Spinal cord (tissue), 10 donors: ENCODE measurements at places on chromosomes 7 and 10.

DNA sequence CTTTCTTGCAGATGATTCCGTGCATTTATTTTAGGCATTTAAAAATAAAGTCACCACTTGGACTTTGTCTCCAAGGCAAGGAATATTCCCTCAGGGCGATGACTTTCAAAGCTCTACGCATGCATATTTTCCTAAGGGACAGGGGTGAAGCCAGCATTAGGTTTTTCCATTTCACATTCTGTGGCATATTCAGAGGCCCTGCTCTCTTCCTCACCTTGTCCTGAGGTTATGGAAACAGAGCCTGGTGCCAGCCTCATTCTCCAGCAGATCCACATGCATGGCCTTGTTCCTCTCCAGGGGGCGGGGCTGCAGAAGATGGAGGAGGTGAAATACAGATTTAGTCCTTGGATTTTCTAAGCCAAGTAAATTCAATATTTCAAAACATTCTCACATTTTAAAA is 11.6 kb upstream of the LYZL1 start:
- no peak for DNase-seq

DNA sequence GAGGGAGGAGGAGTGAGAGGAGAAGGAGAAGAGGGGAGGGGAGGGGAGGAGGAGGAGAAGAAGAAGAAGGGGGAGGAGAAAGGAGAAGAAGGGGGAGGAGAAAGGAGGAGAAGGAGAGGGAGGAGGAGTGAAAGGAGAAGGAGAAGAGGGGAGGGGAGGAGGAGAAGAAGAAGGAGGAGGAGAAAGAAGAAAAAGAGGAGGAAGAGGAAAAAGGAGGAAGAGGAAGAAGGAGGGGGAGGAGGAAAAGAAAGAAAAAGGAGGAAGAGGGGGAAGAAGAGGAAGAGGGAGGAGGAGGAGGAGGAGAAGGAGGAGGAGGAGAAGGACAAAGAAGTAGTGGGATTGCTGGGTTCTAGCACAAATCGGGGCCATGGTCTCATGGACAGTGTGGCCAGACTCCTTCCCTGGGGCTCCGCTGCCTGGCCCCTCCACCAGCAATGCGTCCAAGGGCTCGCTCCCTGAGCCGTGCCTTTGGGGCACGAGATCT is 4.2 kb upstream of the MAFK start:
- DNase-seq, result no peak

DNA sequence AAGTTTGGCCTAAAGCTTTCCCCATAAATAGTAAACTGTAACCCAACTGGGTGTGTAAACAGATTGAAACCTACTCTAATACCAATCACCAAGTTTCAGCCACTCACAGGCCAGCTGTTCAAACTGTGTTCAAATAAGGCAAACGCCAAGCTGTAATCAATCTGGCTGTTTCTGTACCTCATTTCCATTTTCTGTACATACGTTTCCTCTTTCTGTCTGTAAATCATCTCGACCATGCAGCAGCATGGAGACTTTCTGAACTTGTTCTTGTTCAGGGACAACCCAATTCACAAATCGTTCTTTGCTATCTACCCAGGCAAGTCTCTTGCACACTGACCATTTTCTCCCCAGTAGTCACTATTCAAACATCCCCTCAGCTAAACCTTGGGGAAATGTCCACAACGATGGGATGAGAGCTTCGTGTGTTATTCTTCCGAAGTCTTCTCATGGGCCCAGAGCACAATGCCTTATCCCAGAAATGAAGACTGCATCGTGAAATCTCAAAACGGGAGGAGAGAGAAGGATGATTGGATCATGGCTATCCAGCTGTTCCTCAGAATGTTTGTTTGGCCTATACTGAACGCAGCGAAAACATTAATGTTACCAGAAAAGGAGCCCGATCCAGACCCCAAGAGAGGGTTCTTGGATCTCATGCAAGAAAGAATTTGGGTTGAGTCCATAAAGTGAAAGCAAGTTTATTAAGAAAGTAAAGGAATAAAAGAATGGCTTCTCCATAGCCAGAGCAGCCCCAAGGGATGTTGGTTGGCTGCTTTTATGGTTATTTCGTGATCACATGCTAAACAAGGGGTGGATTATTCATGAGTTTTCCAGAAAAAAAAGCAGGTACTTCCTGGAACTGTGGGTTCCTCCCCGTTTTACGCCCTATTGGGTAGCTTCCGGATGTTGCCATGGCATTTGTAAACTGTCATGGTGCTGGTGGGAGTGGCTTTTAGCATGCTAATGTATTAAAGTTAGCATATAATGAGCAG is 86.2 kb downstream of the SLC16A9 start:
- DNase-seq, result no peak

DNA sequence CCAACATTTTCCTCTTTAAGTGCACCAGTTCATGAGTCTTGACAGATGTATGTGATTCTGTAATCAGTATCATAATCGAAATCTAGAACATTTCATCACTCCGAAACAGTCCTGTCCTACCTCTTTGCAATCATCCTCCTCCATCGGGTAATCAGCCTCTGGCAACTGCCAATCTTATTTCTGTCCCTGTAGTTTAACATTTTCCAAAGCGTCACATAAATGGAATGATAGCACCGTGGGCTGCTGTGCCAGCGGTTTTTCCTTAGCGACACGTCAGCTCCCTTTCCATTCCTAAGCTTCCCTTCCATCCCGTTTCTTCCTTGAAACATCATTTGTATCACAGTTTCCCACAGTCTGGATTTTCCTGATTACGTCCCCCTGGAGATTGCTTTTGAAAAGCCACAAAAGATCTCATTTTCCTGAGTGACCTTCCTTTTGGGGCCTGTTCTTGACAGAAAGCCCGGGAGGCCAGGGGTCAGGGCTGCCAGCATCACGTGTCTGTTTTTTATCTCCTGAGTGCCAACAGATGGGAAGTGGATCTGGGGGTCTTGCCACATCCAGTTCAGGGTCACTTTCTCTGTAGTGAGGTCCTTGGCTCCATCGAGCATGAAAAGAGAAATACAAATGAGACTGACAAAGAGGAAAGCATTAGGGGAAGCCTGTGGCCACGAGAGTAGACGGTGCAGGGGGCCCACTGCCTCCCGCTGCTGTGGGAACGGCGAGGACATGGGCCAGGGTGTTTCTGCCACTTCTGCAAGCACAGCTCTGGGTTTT is 31.6 kb downstream of the TMEM120A start:
- no peak for DNase-seq

DNA sequence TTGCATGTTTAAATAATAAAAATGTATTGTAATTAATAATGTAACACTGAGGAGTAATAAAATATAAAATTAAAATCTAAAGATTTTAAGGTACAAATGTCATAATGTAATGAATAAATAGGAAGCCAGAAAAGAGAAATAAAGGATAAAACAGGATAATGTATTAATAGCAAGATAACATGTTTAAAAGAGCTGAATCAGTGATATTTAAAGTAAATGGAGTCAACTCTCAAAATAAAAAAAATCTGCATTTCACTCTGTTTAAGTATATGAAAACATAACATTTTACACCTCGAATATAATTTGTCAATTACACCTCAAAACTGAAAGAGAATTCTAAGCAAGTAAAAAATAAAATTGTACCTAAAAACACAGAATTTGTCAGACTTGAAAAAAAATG is 44.1 kb downstream of the GRM3 start:
- no peak for DNase-seq

DNA sequence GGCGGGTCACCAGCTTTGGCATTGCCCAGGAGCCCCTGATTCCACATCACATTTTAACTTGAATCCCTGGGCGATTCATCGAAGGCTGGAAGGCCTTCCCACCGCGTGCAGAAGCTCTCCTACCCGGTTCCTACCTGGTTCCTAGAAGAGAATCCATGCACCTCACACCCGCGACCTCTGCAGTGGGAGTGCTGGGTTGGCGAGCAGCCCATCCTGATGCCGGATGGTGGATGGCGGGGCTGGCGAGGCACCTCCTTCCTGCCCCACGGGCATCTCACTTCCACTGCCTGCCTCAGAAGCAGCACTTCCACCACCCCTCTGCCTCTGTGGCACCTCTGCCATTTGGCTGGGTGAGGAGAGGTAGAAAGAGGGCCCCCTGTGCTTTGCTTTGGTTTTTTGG is 32.0 kb downstream of the NUB1 start:
- no peak for DNase-seq

- DNase-seq, result no peak
Observed at GRCh38 chr7:84122582-84123360, 71.8 kb downstream of the SEMA3A start.

DNA sequence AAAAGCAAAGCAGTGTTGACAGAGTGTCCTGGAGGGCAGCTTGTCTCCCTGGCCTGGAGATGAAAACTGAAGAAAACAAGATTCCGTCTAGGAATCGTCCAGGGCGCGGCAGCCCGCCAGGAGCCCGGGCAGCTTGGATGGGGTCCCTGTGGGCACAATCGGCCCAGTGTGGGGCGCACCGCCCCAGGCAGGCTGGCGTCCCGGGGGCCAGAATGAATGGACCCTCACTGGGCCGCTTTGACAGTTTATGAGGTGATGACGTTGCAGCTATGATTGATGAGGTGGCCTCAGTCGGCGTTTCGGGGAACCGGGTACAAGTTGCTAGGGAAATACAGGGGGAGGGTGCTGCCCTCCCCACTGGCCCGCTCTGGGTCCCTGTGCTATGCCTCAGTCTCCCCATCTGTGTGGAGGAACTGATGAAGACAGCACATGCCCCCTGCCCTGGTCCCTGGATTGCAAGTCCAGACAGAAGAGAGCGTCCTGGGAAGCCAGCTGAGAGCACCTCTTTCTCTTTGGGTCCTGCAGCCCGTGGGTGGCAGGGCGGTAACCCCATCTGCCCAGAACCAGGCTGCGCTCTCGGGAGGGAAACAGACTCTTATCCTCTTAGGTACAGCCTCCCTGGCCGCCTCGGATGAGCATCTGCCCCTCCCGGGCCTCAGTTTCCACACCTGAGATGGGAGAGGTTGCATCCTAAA is 131.3 kb downstream of the LHPP start:
- no peak for DNase-seq

GRCh38 chr10:79046326-79046725 is 22.4 kb upstream of the ZMIZ1 start:
- no peak for DNase-seq

DNA sequence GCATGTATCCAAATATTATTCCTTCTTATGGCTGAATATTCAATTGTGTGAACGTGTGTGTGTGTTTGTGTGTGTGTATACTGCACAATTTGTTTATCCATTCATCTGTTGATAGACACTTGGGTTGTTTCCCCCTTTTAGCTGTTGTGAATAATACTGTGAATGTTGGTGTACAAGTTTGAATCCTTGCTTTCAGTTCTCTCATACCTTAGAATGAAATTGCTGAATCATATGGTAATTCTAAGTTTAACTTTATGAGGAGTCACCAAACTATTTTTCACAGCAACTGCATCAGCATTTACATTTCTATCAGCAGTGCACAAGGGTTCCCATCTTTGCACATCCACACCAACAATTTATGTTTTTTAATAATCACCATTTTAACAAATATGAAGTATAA is 86.9 kb upstream of the GATAD1 start:
- DNase-seq, result no peak

GRCh38 chr10:25498645-25499044 is 323.8 kb downstream of the GPR158 start:
- no peak for DNase-seq

- peak; percentile 7 for DNase-seq
Observed at GRCh38 chr7:79714081-79714480, 260.6 kb upstream of the MAGI2 start.

DNA sequence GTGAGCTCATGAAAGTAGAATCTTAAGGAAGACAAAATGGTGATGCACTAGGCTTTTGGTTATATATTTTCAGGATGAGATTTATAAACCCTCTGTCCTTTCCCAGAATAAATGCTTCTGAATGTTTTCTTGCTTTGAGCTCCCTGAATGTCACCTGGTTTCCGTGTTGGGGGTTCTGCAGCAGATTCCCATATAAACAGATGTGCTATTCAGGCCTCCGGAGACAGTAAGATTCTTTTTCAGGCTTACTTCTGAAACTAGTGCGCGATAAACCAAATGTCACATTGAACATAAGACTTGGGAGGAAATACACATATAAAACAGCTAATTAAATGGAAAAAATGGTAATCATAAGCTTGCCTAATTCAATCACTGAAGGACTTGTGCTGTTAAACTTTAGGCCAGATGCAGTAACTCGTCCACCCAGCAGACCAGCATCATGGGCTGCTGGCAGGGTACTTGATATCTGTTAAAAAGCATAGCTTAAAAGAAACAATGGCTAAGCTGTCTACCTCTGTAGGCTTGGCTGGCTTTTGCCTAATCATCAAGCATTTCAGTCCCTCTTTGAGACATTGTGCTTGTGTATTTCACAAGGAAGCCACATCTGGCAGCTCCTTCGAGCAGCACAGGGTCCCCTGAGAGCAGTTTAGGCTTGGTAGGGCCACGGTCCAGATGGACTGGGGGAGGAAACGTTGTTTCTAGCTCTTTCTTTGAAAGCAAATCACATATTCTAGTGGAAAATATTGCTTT is 281.2 kb upstream of the KIAA1217 start:
- DNase-seq, result no peak

DNA sequence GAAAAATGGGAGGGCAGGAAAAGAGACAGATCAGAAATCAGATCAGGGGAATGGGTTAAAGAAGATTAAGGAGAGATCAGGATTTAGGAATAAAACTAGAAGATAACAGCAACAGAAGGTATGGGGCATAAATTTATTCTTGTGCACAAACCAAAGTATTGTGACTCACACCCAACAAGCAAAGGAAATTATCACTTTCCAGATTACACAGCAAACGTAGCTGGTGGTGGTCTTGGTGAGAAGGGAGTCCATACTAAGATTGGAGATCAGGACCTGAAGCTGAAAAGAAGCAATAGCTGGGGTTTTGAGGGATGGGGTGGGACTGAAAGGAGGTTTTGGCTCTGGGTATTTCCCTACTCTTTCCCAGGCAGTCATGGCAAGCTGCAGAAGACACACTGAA is 3.5 kb upstream of the MYOZ1 start:
- no peak for DNase-seq

GRCh38 chr7:4837041-4837802 is 24.6 kb downstream of the PAPOLB start:
- DNase-seq, result no peak

DNA sequence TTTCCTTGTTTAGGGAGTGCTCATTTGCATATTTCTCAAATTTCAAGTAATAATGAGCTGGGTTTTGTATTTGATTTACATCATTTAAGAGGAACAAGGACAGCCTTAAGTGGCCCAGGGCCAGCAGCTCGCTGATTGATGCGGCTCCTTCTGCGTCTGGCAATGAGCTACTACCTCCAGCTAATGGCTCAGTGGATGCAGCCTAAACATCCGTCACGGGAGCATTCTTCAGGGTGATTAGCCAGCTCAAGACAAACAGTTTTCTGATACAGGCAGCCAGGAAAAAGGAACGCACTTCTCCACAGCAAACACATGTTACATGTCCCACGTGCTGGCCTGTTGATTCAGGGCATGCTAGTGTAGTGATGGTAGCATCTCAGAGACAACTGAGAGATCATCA is 169.3 kb upstream of the TCERG1L start:
- DNase-seq, result no peak
